ENCODE measurements at places on chromosomes 11 and 22.
A peak's percentile ranks its signal among the peaks of the same experiment; 100 is the strongest.

GRCh38 chr11:64090806-64091516 lies 55.2 kb downstream of the FLRT1 start:
- peak; percentile 41 for DNase-seq

GRCh38 chr11:131408025-131408640 lies 37.7 kb downstream of the NTM start:
- DNase-seq = no peak

- no peak for DNase-seq
Observed at GRCh38 chr11:400241-400689, 6.3 kb downstream of the PKP3 start.

GRCh38 chr11:2540223-2540991 lies 95.6 kb downstream of the KCNQ1 start:
- no peak for DNase-seq

Data from NCI-H2107 (cell line).